Activated CD4-positive, alpha-beta memory T cell treated with anti-CD3 and anti-CD28 coated beads for 36 hours (primary cell): ENCODE measurements at places on chromosomes 6 and 20. TPM values are rescaled to one million over a fixed set of nuclear protein-coding genes. Genes with fewer than 3 reads are reported as not detected.

SYCP2 gene
- 3.9 TPM for total RNA-seq

ABHD16B gene
- not detected for total RNA-seq

TBX18 gene
- not detected for total RNA-seq

SCGN gene
- total RNA-seq: not detected

DEF6 gene
- 103 TPM for total RNA-seq

GCLC gene
- total RNA-seq: 27.2 TPM
